GM04504 (cell line): ENCODE measurements at places on chromosomes 3 and 15.

- DNase-seq: no peak
Observed at GRCh38 chr3:73727854-73728253, 103.1 kb upstream of the PDZRN3 start.

GRCh38 chr3:175392653-175393052 is 533.5 kb downstream of the NAALADL2 start:
- no peak for DNase-seq

GRCh38 chr3:54577313-54577712 is 350.5 kb downstream of the LRTM1 start:
- no peak for DNase-seq

- DNase-seq: no peak
Observed at GRCh38 chr15:24956111-24956838, 1.5 kb downstream of the SNRPN start.

DNA sequence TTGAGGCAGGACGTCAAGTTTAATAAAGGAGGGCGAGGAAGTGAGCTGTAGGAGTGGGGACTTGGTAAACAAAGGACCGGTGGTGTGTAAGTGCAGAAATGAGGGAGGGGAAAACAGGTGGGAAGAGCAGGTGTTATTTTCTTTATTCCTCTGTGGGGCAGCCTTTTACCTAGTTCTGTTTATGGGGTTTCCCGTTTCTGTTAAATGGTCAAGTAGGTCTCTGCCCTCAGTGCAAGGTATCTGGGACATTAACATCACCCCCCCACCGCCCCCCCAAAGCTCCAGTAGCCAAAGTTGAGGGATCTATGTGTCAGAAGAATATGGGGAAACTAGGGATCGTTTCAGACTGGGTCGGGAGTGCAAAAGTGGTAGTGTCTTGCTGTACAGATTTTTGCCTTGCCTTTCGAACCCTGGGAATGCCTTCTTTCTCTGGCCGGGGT is 893 bp downstream of the MGA start:
- DNase-seq: no peak

DNA sequence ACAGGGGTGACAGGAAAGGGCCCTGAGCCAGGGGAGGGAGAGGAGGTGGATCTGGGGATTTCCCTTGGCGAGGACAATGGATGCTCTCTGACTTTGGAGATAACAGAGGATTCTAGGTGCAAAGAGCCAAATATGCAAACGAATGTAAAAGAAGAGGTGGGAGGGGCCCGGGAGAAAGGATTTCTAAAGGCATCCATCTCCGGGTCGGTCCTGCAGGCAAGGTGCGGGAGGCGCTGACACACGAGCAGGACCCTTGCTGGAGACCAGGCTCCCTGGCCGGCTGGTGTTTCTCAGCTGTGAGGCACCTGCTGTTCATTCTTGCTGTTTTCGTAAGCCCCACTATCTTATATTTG is 115.2 kb upstream of the TLE3 start:
- no peak for DNase-seq

DNA sequence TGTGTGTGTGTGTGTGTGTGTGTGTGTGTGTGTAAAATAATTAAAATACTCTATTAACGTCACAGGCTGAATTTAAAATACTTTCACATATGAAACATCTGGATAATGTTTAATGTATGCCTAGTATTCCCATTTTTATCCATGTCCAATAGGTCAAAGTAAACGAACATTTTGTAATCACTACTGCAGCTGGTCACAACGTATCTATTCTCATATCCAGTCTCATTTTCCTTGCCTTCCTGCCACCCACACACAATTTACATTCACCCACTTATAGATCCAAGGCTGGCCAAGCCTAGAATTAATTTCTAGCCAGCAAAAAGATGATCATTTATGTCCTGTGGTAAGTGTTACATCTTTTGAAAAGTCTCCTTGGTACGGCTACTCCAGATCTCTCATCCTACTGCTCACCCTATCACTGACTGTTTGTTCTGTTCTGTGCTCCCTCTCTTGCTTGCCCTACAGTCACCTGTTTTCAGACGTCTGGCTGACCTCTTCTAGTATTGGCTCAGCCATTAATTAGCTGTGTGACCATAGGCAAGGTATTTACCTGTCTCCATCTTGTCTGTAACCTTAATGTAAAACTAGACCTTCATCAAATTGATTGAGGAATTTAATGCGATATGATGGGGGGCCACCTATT is 17.6 kb downstream of the SERPINI2 start:
- DNase-seq: no peak

DNA sequence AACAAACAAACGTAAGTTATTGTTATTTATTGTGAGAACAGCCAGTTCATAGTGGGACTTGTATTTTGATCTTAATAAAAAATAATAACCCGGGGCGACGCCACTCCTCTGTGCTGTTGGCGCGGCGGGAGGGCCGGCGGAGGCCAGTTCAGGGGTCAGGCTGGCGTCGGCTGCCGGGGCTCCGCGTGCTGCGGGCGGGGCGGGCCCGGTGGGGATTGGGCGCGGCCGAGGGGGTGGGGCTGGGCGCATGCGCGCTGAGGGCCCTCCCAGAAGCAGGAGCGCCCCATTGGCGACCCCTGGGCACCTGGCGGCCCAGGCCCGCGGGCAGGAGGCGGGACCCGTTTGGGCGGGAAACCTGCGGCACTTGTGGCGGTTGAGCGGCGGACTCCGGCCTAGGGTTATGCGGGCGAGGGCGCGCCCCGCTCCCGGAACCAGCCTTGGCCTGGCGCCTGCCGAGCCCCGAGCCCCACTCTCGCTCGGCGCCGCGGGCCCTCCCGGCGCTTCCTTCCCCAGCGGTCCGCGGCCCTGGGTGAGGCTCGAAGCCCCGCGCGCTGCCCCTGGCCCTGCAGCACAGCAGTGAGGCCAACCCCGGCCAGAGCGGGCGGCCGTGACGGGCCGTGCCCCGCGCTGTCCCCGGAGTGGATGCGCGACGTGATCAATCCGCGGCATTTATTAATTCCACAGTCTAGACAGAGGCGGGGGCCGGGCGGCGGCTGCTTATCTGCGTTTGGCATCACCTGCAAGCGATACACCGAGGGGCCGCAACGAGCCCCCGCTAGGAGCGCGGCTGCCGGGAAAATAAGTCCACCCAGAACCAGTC is 6.0 kb downstream of the ISL2 start:
- DNase-seq: no peak

GRCh38 chr3:169145540-169146178 is 517.9 kb downstream of the MECOM start:
- DNase-seq: no peak

DNA sequence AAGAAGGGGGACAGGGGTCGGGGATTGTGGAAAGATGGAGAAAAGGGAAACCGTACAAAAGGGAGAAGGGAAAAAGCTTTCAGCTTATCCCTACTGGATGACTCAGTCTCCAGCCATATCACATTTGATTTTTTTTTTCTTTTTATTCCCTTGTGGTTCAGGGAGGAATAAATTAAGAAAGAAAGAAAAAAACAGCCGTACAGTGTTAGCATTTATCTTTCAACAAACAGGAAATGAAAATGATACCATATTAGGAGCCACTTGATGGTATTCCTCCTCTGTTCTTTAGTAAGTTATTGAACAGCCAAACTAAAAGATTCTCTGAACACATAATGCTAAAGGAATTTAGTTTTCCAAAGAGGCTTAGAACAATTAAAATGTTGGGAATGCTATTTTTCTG is 594.4 kb downstream of the FOXP1 start:
- DNase-seq: peak; percentile 30

- DNase-seq: peak; percentile 9
Observed at GRCh38 chr3:197224034-197224444, 74.4 kb downstream of the DLG1 start.

- DNase-seq: no peak
Observed at GRCh38 chr3:62095756-62096155, 277.6 kb downstream of the FEZF2 start.

DNA sequence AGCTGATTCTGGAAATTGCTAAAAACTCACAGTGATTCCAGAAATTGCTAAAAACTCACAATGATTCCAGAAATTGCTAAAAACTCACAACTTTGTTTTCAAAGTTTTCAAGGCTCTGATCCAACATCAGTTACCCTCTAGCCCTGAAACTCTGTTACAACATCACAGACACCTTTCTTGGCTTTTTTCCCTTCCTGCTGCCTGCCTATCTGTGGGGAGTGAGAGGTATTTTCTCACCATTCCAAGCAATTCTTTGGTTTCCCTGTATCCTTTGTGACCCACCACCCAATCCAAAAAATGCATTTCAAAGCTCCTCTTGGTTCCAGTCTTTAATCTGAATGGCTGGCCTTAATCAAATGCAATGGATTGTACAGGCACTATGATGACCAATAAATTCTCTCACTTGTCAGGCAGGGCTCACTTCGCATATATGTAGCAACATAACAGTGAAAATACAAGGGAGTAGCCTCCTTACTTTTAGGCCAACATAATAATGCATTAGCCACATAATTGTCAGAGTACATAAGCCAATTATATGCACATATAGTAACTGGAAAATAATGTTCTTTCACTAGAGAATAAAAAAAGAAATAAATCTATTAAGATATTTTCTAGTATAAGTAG is 1139.0 kb downstream of the ROBO2 start:
- no peak for DNase-seq

DNA sequence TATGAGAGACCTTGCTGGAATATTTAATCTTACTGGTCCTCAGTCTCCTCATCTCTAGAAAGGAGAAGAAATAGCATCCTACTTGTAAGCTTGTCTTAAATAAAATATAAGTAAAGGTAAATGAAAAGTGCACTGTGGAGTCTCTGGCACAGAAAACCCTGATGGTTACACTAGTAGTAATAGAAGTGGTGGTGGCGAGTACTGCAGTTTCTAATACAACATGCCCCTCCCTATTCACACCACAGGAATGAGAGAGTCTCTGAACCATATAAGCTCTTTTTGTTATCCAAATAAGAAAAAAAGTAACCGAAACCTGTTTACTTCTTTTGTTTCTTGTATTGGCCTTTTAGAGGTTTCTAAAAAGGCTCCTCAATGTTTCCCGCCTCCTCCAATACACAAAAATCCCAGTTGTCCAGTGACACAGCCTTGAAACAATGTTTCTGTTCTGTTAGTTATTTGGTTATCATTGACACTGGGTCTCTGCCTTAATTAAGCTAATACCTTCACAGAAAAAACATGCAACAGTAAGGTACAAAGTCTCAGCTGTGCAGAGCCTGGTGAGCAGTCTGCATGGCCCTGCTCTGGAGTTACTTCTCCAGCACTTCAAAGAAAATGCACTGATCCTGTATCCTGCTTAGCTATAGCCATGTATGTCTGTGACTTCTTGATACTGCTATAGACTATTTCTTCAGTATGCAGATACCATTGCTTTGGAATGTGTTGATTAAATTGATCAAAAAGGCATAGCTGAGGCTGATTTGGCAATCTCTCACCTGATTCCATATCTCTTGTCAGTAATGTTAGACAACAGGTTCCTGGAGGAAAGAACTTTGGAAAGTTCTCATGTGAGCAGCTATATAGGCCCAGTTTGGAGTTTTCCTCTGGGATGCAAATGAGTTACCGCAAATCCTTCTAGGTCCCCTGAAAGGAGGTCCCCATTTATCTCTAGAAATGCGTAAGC is 315.6 kb upstream of the IL12A start:
- DNase-seq: no peak
